ENCODE measurements at places on chromosomes 16 and 17. TPM values are rescaled to one million over a fixed set of nuclear protein-coding genes. Genes with fewer than 3 reads are reported as not detected.

The PRAC1 gene
- not detected for total RNA-seq

The SLC47A1 gene
- total RNA-seq, result 4.9 TPM

The CSH2 gene
- not detected for total RNA-seq

The TEX19 gene
- not detected for total RNA-seq

The GAS2L2 gene
- total RNA-seq, result not detected

The ITGA2B gene
- 2.0 TPM for total RNA-seq

The PRSS8 gene
- not detected for total RNA-seq

The CDH16 gene
- total RNA-seq, result not detected

GRCh38 chr17:7435676-7436555, 681 bp downstream of the TMEM102 start:
- DNase-seq, result no peak

GRCh38 chr16:83098536-83098935, 471.8 kb downstream of the CDH13 start:
- DNase-seq, result no peak

DNA sequence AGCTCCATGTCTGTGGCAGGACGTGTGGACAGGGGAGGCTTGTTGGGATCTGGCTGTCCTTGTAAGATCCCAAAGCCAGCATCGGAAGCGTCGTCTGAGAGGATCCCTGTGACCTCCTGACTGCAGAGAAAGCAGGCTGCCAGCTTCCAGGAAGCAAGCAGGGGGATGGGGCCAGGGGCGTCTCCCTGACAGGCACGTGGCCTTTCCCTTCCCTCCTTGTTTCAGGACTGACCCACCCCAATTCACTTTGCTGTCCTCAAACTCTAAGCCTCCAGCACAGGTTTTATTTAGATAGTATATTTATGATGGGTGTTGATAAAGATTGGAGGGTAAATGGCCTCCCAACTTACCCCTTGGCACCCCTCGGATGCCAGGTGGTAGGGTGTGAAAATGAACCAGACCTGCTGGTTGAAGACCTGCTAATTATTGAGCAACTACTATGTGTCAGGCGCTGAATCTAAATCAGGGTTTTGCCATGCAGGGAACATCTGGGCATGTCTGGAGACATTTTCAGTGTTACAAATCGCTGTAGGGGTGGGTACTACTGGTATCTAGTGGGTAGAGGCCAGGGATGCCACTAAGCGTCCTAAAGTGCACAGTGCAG, 24.5 kb downstream of the SOCS1 start:
- DNase-seq, result no peak

- DNase-seq, result no peak
Observed at GRCh38 chr17:82177761-82178498, 34.7 kb downstream of the CCDC57 start.

- DNase-seq, result no peak
Observed at GRCh38 chr17:45227101-45227925, 5.6 kb downstream of the FMNL1 start.

GRCh38 chr17:63498626-63499195, 21.9 kb downstream of the ACE start:
- no peak for DNase-seq

DNA sequence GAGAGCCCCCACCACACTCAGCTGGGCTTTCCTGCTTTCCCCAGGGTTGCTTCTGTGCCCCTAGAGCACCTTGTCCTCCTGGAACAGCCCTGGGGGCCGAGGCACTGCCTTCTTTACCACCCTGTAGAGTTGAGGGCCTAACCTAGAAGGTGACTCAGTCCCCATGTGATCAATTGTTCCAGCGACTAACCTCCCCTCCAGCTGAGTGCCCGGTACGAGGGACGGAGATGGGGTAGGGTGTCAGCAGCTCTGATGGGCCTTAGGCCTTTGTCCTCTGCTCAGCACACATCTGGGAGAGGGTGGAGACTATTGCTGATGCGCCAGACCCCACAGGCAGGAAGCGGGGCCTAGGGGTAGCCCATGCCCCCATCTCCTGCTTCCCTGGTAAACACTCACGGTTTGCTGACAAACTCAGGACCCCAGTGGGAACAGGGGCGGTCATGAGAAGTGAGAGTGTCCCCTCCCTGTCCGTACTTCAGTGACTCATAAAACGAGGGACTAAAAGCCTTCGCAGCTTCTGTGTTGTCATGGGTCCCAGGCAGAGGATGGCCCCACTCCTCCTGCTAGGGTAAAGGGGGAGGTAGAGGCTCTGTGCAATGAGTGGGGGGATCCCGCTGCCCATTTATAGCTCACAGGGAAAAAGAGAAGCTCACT, 33.1 kb downstream of the NECAB2 start:
- no peak for DNase-seq

DNA sequence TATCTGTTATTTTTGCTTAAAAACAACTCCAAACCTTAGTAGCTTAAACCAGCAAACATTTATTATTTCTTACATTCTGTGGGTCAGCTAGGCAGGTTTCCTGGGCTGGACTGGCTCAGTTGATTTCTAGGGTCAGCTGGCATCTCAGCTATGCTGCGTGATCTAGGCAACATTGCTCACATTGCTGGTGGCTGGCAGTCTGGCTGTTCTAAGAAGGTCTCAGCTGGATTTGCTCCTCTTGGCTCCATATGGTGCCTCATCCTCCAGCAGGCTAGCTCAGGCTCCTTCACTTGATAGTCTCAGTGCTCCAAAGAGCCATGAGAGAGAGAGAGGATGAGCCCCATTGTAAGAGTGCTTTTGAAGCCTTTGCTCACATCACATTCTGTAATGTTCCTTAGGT, 470.6 kb upstream of the CDH5 start:
- DNase-seq, result no peak

DNA sequence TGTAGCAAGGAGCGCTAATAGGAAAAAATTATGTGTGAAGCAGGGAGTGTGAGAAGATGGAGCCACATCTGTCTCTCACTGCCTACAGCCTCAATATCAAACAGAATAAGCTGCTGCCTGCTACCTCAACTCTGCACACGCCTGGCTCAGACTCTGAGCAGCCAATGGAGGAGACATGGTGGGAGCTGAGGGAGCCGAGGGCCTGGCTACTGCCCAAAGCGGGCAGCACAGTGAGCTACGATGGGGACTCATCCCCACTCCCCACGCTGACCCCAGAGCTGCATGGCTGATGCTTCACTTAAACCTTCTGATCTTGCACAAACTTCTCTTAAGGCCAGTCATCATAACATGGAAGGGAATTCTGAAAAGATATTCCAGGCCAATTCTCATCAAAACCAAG, 11.1 kb upstream of the FLYWCH2 start:
- no peak for DNase-seq

DNA sequence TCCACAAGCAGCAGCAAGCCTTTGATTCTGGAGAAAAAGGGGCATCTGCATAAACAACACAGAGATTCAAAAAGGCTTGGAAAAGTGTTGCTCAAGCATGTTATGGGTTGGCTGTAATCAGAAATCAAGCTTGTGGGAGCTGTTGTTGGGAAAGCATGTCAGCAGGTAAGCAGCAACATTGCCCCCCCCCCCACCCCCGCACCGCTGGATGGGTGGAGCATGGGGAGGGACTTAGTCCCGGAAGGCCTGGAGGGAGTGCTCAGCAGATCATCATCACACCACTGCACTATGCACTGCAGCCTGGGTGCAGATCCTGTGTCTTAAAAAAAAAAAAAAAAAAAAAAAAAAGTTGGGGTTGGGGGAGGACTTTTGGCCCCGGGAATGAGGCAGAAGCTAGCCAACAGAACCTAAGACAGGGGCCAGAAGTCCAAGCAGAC, 16.8 kb upstream of the AKAP1 start:
- DNase-seq, result no peak

DNA sequence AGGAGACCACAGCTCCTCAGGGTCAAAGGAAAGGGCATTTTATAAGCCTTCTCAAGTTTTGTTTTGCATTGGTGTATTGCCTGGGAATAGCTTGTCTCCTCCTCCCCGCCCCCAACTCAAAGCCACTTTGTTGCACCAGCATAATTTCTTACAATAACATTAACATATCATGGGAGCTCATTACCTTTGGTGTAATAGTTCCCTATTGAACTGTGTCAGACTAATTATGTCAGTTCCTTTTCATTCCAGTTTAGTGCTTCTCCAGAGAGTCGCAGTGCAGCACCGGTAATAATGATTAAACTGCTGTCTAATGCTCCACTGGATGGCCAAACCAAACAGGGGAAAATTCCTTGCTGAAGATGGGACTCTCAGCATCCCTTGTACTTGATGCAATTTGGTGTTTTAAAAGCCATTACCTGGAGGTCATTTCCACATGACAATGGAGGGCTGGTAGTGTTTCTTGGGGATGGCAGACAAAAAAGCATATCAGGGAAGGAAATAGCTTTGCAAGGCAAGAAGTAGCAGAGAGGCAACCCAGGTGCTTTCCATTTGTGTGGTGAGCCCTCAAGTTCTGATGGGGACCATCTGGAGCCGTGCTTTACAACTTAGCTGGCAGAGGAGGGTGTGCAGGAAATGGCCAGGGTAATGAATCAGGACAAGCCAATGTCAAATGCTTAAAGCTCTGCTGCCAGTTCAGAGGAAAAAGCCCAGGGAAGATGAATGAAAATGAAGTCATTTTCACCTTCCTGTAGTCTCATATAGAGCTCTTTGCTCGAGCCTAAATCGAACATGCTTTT, 91.5 kb upstream of the NLRP1 start:
- DNase-seq, result no peak

- no peak for DNase-seq
Observed at GRCh38 chr16:46899443-46900143, 15.4 kb downstream of the GPT2 start.

DNA sequence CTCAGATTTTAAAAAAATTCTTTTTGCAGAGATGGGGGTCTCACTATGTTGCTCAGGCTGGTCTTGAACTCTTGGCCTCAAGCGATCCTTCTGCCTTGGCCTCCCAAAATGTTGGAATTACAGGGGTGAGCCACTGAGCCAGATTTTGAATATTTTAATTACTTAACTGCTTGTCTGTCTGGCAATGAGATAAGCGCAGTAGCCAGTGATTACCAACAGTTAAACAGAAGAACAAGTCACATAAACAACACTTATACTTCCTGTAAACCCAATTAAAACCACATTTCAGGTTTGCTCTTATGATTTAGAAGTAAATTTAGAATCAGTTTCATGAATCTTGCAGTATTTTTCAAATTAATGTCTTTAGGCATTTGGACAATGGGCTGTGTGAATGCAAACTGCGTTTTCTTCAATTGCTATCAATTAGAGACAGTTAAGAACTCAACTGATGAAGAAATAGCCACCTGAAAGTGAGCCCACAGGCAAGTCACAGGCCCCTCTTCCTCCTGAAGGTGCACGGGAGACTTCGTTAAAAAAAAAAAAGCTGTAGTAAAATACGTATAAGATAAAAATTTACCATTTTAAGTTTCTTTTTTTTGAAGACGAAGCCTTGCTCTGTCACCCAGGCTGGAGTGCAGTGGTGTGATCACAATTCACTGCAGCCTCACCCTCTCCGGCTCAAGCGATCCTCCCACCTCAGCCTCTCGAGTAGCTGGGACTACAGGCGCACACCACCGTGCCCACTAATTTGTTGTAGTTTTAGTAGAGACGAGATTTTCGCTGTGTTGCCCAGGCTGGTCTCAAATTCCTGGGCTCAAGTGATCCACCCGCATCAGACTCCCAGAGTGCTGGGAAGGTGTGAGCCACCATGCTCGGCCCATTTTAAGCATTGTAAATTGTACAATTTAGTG, 73.0 kb downstream of the PITPNC1 start:
- no peak for DNase-seq

GRCh38 chr17:1298606-1299005, 19.1 kb downstream of the TRARG1 start:
- no peak for DNase-seq

- no peak for DNase-seq
Observed at GRCh38 chr17:4711661-4712181, 1.3 kb downstream of the ARRB2 start.

DNA sequence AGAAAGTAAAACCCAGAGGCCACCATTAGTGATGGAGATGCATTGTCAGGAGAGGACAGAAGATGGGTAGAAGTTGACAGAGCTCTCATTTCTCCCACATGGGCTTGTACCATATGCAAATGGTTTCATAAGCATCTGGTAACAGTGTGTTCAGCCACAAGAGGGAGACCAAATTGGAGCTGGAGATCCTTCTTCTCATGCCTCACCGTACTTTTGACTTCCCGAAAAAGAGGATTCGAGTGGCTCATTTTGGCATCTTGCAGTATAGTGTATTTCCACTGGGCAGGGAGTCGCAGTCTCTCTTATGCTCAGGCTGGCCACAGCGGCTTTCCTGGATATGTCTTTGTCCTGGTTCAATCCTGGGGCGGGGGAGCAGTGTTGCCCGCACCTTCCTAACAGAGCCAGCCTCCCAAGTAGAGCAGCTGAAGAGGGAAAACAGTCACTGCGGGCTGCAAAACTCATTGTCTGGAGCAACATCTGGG, 23.8 kb downstream of the TBC1D3B start:
- DNase-seq, result no peak

- no peak for DNase-seq
Observed at GRCh38 chr16:85601272-85601639, 11.9 kb upstream of the GSE1 start.

- no peak for DNase-seq
Observed at GRCh38 chr17:45784741-45785479, 790 bp downstream of the CRHR1 start.

- DNase-seq, result no peak
Observed at GRCh38 chr17:10033959-10034358, 128.9 kb upstream of the RCVRN start.

DNA sequence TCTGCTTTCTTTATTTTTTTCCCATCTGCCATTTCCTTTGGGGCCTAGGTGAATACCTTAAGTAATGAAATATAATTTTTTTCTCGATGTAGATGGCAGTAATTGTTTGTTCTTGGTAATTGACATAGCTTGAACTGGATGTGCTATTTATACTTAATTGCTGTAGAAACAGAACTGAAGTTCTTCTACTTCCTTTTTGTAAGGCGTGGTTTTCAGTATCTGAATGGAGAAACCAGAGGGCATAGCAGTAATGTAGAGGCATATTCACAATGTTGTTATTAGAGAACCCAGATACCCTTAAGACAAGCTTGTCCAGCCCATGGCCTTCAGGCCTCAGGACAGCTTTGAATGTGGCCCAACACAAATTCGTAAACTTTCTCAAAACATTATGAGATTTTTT, 16.4 kb downstream of the ATP6V0A1 start:
- no peak for DNase-seq

DNA sequence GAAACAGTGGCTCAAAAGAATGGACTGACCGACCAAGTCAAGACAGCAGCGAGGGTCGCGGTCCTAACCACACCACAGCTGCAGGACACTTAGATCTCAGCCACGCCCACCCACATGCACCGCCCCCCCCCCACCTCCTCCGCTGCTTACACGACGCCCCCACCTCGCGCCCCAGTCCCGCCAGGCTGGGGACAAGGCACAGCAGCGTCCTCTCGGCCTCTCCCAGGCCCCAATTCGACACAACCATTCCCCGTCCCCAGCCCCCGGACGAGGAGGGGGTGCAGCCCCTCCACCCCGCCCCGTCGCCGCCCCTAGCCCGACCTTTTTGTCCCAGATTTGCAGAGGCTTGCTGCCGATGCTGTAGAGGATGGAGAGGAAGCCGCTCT, 477 bp downstream of the CFAP20 start:
- no peak for DNase-seq

DNA sequence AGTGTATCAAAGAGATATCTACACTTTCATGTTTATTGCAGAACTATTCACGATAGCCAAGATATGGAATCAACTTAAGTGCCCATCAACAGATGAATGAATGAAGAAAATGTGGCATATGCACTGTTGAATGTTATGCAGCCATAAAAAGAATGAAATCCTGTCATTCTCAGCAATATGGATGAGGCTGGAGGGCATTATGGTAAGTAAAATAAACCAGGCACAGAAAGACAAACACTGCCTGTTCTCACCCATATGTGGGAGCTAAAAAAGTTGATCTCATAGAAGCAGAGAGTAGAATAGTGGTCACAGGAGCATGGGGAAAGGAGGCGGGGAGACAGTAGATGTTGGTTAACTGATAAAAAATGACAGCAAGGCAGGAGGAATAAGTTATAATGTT, 561.8 kb downstream of the TOX3 start:
- no peak for DNase-seq
